Right hindlimb (tissue), 1 donor: ENCODE measurements at places on chromosomes 16 and 17.
A peak's percentile ranks its signal among the peaks of the same experiment; 100 is the strongest.

DNA sequence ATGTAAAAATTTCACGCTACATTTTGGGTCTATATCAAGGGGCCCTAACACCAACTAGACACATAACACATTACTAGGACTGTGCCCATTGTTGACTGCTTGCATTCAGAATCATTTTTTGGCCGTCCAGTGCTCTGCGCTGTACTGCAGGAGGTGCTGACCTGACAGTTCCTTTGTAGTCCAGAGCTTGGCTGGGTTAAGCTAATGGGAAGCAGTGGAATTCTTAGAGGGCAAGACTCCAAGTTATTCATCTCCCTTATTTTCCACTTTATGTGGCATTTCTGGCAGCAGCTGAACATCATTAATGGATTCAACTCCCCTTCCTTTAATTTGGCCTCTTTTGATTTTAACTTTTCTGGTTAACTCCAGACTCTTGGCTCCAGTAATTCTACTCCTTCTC, 351.7 kb downstream of the CDH8 start:
- no peak for DNase-seq

DNA sequence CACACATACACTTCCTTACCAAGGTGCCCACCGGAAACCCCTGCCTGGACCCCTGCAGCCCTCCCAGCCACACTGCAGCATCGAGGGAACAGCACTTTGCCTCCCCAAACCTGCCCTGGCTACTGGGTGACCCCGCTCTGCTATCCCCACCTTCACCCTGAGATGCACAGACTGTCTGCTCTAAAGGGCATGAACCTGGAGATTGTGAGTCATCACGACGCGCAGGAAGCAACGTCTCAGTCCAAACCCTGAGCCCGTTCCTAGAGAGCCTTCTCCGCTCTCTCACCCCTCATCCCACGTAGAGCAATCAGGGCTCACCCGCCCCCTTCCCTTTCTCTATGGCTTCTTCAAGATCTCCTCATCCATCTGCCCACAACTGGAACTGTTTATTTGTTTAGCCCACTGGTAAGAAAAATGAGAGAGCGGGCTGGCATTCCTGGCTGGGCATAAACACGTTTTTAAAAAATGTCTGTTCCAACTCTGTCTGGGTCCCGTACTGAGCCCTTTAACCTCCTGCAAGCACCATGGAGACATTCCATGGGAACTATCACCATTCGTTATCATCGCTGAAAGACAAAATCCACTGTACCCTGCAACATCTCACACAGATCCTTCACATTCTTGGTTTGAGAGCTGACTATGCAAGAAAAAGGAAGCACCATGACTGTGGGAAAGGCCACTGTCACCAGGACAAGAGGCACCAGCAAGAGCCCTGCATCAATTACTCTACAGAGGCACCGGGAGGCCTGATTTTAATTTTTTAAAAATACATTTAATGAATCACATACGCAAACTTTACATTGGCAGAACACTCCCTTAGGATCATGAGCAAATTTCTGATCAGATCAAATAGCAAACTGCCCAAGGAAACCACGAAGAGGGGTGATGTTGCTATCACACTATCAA, 28.2 kb downstream of the ZFHX3 start:
- DNase-seq: no peak

DNA sequence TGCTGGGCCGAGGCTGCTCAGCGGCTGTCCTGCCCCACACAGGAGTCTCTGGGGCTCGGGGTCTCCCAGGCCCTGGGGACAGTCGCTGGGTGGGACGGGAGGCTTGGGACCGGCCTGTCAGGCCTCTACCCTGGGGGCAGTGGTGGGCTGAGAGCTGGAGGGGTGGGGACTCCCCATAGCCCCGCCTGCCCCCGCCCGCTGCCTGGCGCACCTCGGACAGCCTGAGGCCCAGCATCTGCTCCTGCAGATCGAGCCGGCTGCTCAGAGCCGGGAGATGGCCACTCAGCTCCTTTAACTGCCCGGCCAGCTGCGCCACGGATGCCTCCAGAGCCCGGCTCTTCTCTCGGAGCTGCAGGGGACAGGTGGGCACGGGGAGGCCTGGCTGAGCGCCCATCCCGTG, 6.7 kb downstream of the PERCC1 start:
- DNase-seq: no peak

DNA sequence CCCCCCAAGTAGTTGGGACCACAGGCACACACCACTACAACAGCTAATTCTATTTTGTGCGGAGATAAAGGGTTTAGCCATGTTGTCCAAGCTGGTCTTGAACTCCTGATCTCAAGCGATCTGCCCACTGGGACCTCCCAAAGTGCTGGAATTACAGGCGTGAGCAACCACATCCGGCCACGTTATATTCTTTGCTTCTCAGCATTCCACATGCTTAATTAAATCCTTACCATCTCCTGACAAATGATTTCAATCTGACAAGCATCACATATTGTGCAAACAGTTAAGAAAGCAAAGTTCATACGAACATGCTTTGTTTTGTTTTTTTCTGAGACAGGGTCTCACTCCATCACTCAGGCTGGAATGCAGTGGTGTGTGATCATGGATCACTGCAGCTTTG, 18.2 kb downstream of the HIGD1B start:
- DNase-seq: no peak

- no peak for DNase-seq
These were observed 840 bp upstream of the CD300LB start for GRCh38 chr17:74532115-74532514.

- no peak for DNase-seq
These were observed 125.3 kb downstream of the FTO start for GRCh38 chr16:53829186-53829747.

DNA sequence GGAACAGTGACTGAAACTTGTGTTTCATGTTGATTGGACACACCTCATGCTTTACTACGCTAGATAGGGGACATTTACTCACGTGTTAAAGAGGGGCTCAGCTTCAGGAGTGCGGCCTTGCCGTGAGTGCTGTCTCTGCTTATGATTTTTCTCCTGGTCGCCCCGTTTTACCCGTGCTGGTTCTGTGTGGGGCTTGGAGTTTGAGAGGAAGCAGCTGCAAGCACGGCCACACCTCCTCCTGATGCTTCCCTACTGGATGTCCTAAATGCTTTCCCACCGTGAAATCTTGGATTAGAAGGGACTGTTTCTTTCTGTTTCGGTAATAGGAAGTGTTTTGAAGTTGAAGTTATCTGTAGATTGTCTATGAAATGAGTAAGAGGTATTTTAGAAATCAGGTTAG, 54.0 kb upstream of the ZNF750 start:
- DNase-seq: no peak

- DNase-seq: no peak
These were observed 17.1 kb downstream of the RND2 start for GRCh38 chr17:43042025-43042628.

DNA sequence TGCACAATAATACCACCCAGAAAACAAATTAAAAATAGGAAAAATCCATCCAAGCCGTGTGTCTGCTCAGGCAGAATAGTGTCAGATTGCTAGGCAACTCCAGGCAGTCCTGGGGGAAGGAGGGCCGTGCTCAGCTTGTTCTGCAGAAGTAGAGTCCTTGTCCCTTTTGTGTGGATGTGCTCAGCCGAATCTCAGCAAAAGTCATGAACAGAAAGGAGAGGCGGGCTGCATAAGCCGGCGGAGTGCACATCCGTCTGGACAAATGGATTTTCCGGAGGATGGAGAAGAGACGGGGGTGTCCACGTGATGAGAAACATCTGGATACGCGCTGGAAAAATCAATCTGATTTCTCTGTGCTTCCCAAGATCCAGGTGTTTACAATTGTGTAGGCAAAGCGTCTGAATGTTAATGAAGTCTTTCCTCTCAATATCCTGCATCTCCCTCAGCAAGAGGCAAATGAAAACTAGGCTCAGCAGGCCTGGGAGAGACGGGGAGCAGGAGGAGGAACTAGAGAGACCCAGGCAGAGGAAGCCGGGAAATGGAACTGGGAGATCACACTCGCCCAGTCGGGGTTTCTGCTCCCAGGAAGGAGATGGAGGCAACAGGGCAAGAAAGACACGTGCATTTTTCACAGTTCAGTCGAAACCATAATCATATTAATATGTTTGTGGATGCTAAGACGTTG, 7.7 kb upstream of the RBFOX3 start:
- peak; percentile 42 for DNase-seq

- DNase-seq: no peak
These were observed 8.8 kb downstream of the TENT4B start for GRCh38 chr16:50161950-50162349.
